ENCODE measurements at places on chromosomes 5 and 9. TPM values are rescaled to one million over a fixed set of nuclear protein-coding genes. Genes with fewer than 3 reads are reported as not detected.

- H3K4me1 ChIP-seq = peaks cover 17% of the 10 kb centered on the region
- no peaks in the 10 kb centered on the region for H3K36me3 ChIP-seq
- no peaks in the 10 kb centered on the region for H3K27me3 ChIP-seq
- H3K4me3 ChIP-seq = no peak overlapping the region
- no peak overlapping the region for H3K27ac ChIP-seq
- DNase-seq = no peak
These were observed 96.1 kb upstream of the SAP30L start for GRCh38 chr5:154349626-154350264.

DNA sequence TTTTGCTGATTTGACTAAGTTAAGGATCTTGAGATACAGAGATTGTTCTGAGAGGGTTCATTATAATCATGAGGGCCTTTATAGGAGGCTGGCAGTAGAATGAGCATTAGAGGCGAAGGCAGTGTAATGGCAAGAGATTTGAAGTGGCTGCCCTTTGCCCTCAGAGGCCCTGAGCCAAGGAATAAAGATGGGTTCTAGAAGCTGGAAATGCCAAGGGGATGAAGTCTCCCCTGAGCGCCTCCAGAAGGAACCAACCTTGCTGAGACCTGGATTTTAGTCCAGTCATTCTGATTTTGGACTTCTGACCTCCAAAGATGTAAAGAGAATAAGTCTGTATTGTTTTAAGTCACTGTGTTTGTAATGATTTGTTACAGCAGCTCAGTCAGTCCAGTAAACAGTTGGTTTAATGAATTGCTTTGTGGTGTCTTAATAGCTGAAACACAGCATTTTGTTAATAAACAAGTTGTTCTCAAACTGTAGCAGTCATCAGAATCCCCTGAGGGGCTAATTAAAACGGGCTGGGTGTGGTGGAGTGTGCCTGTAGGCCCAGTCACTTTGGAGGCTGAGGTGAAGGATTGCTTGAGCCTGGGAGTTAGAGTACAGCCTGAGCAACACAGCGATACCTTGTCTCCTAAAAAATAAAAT, 23.2 kb downstream of the GLRX start:
- DNase-seq = no peak
- no peak overlapping the region for H3K27ac ChIP-seq
- no peaks in the 10 kb centered on the region for H3K4me1 ChIP-seq
- H3K36me3 ChIP-seq = no peaks in the 10 kb centered on the region
- H3K27me3 ChIP-seq = no peaks in the 10 kb centered on the region

DNA sequence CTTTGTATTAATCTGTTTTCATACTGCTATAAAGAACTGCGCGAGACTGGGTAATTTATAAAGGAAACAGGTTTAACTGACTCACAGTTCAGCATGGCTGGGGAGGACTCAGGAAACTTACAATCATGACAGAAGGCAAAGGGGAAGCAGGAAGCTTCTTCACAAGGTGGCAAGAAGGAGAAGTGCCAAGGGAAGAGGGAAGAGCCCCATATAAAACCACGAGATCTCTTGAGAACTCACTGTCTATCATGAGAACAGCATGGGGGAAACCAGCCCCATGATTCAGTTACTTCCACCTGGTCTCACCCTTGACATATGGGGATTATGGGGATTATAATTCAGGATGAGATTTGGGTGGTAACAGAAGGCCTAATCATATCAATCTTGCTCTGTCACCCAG, 60.9 kb upstream of the CHD1 start:
- no peaks in the 10 kb centered on the region for H3K4me1 ChIP-seq
- H3K27me3 ChIP-seq = no peaks in the 10 kb centered on the region
- DNase-seq = no peak
- no peak overlapping the region for H3K4me3 ChIP-seq
- H3K36me3 ChIP-seq = no peaks in the 10 kb centered on the region
- no peak overlapping the region for H3K27ac ChIP-seq

Gene GRM6
- total RNA-seq = not detected

DNA sequence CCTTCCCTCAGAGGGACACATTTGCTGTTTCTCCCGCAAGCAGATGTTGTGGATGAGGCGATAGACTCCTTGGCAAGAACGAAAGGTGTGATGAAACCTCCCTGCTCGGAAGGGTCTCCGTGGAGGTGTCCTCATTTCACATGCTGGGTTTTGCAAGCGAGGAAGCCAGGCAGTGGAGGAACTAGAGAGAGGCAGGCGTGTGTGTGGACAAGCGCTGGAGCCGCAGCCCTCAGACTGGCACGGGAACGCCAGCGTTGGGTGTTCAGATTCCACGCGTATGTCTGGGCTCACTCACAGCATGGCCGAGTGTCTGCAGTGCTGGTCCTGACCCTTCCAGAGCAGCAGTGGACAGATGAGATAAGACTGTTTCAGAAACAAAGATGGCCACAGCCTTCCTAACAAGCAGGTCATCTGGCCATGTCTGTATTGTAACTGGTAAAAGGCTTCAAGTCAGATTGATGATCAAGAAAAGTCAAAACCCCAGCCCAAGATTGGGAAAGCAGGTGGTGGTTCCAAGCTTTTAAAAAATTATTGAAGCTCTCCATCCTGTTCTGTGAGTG, 35.0 kb upstream of the NCS1 start:
- no peak overlapping the region for H3K4me3 ChIP-seq
- no peaks in the 10 kb centered on the region for H3K27me3 ChIP-seq
- H3K36me3 ChIP-seq = no peaks in the 10 kb centered on the region
- DNase-seq = no peak
- peaks cover 24% of the 10 kb centered on the region for H3K4me1 ChIP-seq

GRCh38 chr9:112011051-112011620, 114.5 kb downstream of the UGCG start:
- H3K27ac ChIP-seq = peak overlapping the region; percentile 84
- no peaks in the 10 kb centered on the region for H3K27me3 ChIP-seq
- no peak for DNase-seq
- no peaks in the 10 kb centered on the region for H3K36me3 ChIP-seq
- peaks cover 31% of the 10 kb centered on the region for H3K4me1 ChIP-seq

DNA sequence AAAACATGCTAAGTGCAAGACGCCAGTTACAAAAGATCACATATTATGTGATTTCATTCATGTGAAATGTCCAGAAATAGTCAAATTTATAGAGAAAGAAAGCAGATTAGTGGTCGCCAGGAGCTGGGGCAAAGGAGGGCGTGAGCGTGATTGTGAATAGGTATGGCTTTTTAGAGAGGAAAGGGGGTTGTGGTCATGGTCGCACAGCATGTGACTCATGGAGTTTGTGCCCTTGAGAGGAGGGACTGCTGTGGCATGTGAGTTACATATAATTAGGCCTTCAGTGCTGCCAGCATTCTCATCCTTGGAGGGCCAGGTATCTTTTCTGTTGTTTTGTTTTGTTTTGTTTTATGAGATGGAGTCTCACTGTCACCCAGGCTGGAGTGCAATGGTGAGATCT, 21.2 kb upstream of the MARCHF6 start:
- no peak overlapping the region for H3K27ac ChIP-seq
- peak overlapping the region; percentile 35 for H3K4me3 ChIP-seq
- H3K27me3 ChIP-seq = no peaks in the 10 kb centered on the region
- peaks cover 33% of the 10 kb centered on the region for H3K4me1 ChIP-seq
- H3K36me3 ChIP-seq = no peaks in the 10 kb centered on the region

Gene ZNF782
- 5.2 TPM for total RNA-seq

DNA sequence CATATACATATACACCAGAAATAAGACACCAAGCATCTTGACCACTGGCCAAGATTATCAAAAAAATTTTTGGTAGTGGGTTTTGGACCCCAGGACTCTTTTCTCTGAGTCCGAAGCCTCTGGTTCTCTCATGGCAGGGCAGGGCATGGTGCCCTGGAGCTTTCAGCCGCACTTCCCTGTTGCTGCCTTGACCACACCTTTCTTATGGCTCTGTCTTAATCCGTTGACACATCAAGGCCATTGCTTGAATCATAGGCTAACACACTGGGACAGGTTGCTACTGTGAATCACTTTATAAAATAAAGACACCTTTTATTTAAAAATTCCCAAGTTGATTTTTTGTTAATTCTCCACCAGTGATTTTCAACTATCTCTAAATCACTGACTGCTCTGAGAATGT, 45.4 kb upstream of the CAST start:
- H3K36me3 ChIP-seq = peaks cover 4% of the 10 kb centered on the region
- no peak overlapping the region for H3K4me3 ChIP-seq
- DNase-seq = peak; percentile 55

DNA sequence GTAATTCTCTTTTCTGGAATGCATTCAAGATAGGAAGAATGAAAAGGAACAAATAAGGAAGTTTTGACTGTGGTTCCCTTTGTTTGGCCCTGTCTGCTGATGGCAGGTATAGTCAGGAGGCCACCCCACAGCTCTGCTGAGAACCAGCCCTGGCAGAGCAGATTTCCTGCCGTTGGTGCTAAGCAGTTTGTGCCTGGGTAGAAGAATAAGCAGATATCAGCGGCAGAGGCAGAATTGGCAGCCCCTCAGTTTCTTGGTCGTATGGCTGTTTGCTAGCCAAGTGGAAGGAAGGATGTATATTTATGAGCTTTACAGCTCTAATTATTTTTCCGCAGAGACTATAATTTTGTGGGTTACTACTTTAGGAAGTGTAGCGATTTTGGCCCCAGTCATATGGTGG, 310.2 kb upstream of the RFX3 start:
- no peaks in the 10 kb centered on the region for H3K36me3 ChIP-seq
- no peaks in the 10 kb centered on the region for H3K27me3 ChIP-seq
- no peak overlapping the region for H3K4me3 ChIP-seq

DNA sequence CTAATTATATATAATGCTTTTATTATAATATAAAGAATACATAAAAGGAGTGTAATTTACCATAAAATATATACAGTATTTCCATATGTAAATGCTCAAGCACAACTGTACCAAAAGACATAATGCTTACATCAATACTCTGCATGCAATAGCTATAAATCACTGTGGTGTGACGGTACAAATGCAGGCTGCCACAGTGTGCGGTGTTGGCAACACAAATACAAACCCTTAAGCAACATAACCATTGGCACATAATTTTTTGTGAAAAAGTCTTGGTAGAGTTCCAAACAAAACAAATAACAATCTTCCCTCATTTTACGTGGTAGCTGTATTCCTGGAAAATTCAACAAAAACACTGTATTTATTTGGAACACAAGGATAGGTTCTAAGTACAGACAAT, 1.9 kb upstream of the SHISAL2B start:
- peaks cover 6% of the 10 kb centered on the region for H3K4me1 ChIP-seq
- no peaks in the 10 kb centered on the region for H3K36me3 ChIP-seq
- peak; percentile 71 for DNase-seq
- no peak overlapping the region for H3K4me3 ChIP-seq

Data from MCF 10A (cell line).